Right ventricle myocardium inferior (tissue), 1 donor: ENCODE measurements at places on chromosomes 6 and 20.

GRCh38 chr20:25476106-25477013, 68.9 kb downstream of the GINS1 start:
- DNase-seq: peak; percentile 54

GRCh38 chr6:33623895-33624381, 2.8 kb downstream of the ITPR3 start:
- DNase-seq: no peak

- DNase-seq: no peak
Measured at GRCh38 chr20:37745553-37745952, 51.7 kb downstream of the CTNNBL1 start.

- DNase-seq: no peak
Measured at GRCh38 chr6:137370871-137371633, 123.1 kb downstream of the OLIG3 start.

DNA sequence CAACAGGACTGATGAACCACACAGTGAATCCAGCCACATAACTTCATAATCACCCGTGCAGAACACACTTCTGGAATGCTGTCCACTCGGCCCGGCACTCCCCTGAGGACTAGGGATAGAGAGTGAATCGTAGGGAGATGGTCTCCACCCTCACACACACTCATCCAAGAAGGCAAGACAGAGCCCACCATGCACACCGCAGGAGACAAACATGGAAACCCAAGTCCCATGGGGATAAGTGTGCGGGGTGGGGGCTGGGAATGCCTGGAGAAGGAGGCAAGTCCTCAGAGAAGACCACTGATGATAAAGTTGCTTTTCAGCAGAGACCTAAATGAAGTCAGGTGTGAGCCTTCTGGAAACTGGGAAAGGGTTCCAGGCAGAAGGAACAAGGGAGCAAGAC, 399.2 kb upstream of the AGPAT4 start:
- no peak for DNase-seq

DNA sequence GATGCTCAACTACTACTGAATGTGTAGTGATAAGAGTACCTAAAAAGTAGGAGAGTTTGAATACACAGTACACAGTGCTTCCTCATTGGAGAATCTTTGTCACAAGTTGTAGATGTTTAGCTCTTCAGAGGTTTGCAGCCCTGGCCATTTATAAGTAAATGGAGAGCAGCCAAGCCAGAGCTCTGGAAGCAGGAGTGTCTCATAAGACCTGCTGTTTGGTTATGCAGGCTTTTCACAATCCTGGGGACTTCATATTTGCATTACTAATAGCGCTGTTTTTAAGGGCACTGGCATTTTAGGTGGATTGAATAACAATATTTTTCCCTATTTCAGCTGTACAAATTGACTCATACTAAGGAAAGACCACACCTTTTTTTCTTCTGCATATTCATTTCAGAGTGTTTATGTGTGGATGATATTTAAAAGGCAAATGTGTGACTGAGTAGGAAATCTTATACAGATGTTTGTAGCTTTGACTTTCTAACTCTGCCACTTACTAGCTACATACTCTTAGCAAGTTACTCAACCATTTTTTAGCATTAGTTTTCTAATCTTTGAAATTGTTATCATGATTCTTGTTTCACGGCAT, 730.5 kb upstream of the MAP3K7 start:
- no peak for DNase-seq

GRCh38 chr20:47740121-47740861, 45.0 kb downstream of the SULF2 start:
- DNase-seq: no peak

DNA sequence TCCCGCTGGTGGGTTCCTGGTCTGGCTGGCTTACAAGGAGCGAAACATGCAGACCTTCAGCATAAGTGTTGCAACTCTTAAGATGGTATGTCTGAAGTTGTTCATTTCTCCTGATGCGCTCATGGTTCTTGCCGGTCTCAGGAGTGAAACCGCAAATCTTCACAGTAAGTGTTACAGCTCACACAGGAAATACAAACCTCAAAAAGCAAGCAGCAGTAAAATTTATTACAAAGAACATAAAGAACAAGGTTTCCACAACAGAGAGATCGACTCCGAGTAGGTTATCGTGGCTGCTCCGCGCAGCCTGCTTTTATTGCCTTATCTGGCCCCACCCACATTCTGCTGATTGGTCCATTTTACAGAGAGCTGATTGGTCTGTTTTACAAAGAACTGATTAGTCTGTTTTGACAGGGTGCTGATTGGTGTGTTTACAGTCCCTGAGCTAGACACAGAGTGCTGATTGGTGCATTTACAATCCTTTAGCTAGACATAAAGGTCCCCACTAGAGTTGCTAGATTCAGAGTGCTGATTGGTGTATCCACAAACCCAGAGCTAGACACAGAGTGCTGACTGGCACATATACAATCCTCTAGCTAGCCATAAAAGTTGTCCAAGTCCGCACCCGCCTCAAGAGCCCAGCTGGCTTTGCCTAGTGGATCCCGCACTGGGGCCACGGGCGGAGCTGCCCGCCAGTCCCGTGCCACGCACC, 39.2 kb downstream of the TRIM27 start:
- DNase-seq: no peak

- DNase-seq: no peak
Measured at GRCh38 chr20:33719277-33719988, 677 bp downstream of the PXMP4 start.

GRCh38 chr20:58519940-58520712, 4.9 kb upstream of the APCDD1L start:
- no peak for DNase-seq

- DNase-seq: no peak
Measured at GRCh38 chr20:35878113-35878625, 76.1 kb downstream of the SCAND1 start.

GRCh38 chr20:38005903-38006302, 27.4 kb downstream of the TTI1 start:
- no peak for DNase-seq

DNA sequence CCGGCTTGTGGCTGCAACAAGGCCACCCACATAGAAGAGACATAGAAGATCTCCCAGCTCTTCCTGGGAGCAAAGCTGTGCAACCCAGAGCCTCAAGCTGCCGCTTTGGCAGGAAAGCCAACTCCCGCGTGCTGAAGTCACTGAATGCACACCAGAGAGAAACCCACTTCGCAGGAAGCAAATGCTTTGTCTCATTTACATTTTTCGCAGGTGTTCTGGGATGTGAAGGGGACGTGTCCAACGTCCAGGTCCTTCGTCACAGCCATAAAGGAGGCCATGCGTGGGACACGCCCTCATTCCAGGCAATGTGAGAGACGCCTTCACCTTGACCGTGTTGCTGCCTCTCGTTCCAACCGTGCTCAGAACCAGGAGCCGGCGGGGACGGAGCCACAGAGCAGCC, 24.4 kb downstream of the KCNQ2 start:
- DNase-seq: no peak

DNA sequence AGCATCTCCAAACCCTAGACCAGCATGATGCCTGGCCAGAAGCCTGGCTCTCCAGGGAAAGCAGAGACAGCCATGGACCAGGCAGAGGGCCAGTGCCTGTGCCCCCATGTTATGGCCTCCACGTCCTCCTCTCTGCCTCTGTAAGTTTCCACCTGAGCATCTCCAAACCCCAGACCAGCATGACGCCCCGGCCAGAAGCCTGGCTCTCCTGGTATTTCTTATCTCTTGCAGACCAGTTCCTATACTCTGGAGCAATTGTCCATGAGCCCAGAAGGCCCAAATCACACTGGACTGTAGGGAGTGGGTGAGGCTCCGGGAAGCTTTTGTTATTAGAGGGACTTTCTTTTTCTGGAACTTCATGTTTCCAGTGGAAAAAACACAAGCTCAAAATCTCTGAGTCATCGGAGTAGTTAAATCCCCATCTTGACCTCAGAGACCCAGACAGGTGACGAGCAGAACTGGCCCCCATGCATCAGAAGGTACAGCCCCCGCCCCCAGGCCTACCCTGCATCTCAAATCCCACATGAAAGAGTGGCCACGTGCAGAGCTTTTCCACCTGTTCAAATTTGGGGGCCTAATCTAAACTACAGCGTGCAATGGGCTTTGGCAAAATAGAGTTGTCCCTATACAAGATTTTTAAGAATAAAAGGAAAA, 110.2 kb upstream of the FOXQ1 start:
- no peak for DNase-seq

DNA sequence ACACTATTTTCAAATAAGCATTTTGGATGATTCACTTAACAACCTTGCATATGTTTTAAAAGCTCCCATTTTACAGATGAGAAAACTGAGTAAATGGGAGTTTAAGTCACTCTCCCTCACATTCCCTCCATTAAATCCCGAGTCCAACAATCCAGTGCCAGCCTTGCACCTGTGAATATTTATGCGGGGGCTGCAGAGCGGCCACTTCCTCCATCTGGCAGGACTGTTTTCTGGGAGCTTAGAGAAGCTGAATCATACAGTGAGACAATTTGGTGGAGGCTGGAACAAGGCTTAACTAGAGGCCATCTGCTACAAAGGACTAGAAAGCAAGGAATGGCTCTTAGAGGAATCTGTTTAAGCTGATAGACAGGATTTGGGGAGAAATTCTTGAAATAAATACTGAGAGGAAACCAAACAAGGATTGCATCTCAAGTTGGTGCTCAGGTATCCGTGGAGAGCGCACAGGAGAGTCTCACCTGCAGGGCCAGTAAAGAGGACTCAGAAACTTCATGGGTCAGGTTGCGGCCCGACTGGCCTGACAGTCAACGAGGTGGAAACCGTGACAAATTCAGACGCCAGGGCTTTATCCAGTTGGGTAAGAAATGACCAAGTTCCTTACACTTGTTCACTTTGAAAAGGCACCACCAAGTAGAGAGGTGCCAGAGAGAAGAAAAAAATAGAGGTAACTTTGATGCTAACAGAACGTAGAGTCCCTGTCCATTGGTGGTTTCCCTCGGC, 478.5 kb downstream of the QKI start:
- no peak for DNase-seq

GRCh38 chr6:167130712-167131684, 8.1 kb downstream of the CCR6 start:
- DNase-seq: no peak

GRCh38 chr6:107711412-107712236, 112.5 kb downstream of the SCML4 start:
- no peak for DNase-seq

DNA sequence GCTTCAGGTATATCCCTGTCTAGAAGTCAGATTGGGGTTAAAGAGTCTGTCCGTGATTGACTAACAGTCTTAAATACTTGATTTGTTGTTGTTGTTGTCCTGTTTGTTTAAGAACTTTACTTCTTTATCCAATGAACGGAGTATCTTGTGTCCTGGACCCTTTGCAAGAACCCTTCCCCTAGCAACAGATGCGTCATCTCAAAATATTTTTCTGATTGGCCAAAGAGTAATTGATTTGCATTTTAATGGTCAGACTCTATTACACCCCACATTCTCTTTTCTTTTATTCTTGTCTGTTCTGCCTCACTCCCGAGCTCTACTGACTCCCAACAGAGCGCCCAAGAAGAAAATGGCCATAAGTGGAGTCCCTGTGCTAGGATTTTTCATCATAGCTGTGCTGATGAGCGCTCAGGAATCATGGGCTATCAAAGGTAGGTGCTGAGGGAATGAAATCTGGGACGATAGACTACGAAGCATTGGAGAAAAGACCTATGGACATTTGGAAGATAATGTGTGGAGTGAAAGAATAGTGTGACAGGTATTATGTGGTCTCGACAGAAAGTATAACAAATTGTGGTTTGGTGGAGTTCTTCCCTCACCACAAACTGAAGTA, at the start of gene HLA-DRA:
Gene HLA-DRA, plus strand, starts transcription at position 286 of the 613 bp plus-strand sequence. Its CDS starts 64 bp downstream, at position 350.
- DNase-seq: no peak

DNA sequence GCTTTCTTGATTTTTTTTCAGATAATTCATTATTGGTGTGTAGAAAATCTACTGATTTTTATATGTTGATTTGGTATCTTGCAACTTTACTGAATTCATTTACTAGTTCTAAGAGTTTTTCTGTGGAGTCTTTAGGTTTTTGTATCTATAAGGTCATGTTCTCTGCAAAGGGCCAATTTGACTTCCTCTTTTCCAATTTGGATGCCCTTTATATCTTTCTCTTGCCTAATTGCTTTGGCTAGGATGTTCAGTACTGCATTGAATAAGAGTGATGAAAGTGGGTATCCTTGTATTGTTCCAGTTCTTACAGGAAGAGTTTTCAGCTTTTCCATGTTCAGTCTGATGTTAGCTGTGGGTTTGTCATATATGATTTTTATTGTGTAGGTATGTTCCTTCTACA, 14.4 kb upstream of the NKX2-4 start:
- no peak for DNase-seq

DNA sequence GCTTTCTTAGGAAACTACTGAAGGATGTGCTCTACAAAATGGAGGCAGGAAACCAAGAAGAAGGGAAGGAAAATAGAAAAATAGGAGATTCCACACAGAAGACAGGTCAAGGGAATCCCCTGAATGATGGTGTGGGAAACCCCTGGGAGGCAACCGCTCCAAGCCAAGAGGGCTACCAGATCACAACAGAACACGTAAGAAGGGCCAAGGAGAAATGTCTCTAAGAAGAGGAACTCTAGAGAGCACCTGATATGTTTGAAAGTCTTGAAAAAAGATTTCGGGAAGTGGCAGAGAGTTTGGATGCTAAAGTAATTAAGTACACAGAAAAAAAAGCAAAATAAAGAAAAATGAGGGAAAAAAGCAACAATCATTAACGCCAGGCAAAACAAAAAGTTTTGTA, 7.1 kb downstream of the KIF13A start:
- DNase-seq: no peak

DNA sequence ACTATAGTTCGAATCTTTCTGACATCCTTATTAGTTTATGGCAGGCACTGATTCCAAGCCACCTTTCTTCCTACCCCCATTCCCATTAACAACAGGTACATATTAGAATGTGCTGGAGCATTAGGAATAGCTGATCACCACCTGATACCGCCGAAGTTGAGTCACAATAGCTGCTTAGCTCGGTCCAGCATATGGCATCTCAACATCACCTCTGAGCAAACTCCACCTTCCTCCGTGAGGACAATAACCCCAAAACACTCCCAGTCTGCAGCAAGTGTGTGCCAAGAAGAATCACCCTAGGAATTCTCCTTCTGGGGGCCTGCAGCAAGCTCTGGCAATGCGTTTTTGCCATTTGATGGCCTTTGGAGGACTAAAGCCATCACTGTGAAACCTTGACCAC, 8.7 kb downstream of the PMEPA1 start:
- DNase-seq: no peak

DNA sequence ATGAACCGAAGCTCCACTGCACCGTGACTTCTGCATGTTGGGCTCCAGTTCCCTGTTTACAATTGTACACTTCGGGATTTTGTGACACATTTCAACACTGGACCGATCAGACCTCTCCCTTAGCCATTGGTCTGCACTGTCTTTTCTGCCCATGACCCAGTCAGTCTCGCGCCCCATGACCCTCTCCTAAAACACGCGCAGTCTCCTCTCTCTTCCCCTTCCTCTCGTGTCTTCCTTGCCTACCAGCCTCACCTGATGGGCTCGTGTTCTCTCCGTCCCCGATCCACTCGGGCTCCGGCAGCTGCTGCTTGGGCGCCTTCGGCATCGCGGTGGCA, 535 bp upstream of the ABCF1 start:
- DNase-seq: peak; percentile 64
